ENCODE measurements at places on chromosomes 6 and 20. TPM values are rescaled to one million over a fixed set of nuclear protein-coding genes. Genes with fewer than 3 reads are reported as not detected.

Gene MATN4
- total RNA-seq: 0.15 TPM

Gene TULP4
- total RNA-seq: 6.8 TPM

Gene UST
- total RNA-seq: 4.1 TPM

Gene NQO2
- total RNA-seq: 79.8 TPM

Gene DNAJC5
- 23.7 TPM for total RNA-seq

Gene SLC35D3
- total RNA-seq: not detected

Gene SLPI
- total RNA-seq: 11.8 TPM

Gene GPR6
- total RNA-seq: not detected

Gene SOBP
- total RNA-seq: 1.3 TPM

Gene OPRL1
- 0.72 TPM for total RNA-seq

Gene SASH1
- 2.2 TPM for total RNA-seq

Gene CTCFL
- total RNA-seq: not detected

Gene FAM217A
- total RNA-seq: not detected

Gene OR2J3
- not detected for total RNA-seq

Gene NOTCH4
- total RNA-seq: 0.74 TPM

Gene PHACTR1
- not detected for total RNA-seq

Gene HMGCLL1
- 0.14 TPM for total RNA-seq
